ENCODE measurements at places on chromosomes 1 and 21.

DNA sequence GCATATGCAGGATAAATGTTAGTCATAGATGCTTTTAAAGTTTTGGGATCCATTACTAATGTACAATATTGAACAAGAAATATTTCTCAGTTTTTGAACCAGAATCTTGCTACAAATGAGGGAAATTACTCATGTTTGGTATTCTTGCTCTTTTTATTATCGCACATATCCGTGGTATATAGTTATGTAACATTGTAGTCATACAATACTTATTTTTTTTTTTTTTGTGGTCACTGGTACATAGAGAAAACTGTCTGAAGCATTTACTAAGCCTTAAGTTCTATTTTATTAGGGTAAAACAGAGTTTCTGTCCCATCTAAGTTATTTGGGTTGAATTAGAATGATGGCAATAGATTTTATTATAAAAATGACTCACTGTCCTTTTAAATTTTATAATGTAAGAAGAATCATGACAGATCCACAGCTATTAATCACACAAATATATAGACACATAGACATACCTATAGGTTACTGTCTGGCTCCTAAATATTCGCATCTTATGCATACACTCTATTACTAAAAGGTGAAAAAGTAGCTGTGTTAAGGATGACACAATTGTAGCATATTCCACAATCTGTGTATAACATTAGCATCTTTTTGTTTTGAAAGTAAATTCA is 18.0 kb upstream of the PRKAA2 start:
- no peak for DNase-seq

GRCh38 chr1:5220421-5220820 is 566.0 kb downstream of the AJAP1 start:
- DNase-seq, result no peak

GRCh38 chr1:160807738-160808137 is 11.8 kb downstream of the LY9 start:
- DNase-seq, result no peak

GRCh38 chr1:204272505-204272904 is 58.7 kb upstream of the GOLT1A start:
- DNase-seq, result no peak

- DNase-seq, result no peak
Observed at GRCh38 chr1:180198196-180198595, 31.9 kb upstream of the LHX4 start.

- no peak for DNase-seq
Observed at GRCh38 chr1:202361224-202361623, 12.7 kb downstream of the PPP1R12B start.
